Renal pelvis (tissue), 12 donors: ENCODE measurements at places on chromosomes 6 and 20. TPM values are rescaled to one million over a fixed set of nuclear protein-coding genes. Genes with fewer than 3 reads are reported as not detected.

The CD93 gene
- polyA plus RNA-seq: 39.1 TPM

- DNase-seq: no peak
Observed at GRCh38 chr6:21382821-21383449, 210.6 kb upstream of the SOX4 start.

The PDE10A gene
- polyA plus RNA-seq: 18.3 TPM

The RPS10 gene
- polyA plus RNA-seq: 1,388 TPM

DNA sequence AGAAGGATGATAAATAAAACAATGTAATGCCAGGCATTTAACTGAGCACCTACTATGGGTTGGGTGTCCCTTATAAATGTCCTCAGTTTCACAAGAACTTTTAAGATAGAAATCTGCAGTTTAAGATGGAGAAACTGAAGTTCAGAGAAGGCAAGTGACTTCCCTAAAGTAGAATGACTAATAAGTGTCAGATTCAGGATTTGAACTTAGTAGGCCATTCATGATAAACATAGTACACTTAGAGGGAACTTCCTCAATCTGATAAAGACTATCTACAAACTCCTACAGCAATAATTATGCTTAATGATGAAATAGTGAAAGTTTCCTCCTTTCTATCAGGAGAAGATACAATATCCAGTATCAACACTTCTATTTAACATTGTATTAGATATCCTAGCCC is 43.9 kb downstream of the NCR2 start:
- DNase-seq: no peak

The FOXC1 gene
- 77.6 TPM for polyA plus RNA-seq

DNA sequence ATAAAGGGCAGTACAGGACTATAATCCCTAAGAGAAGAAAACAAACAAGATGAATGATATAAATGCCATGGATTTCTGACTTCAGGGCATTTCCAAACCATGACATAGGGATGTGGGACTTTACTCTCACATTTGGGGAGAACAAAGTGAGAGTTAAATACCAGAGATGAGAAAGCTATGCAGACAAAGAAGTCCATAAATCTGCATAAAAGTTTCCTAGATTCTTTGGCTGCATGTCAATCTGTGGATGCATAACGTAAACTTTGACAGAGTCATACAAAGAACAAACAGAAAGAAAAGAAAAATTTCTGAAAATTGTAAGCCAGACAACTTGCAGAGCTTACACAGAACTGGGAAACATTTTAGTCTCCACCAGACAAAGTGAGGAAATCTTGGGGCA is 11.7 kb downstream of the EPM2A start:
- no peak for DNase-seq
